ENCODE measurements at places on chromosomes 2 and 18. TPM values are rescaled to one million over a fixed set of nuclear protein-coding genes. Genes with fewer than 3 reads are reported as not detected.

The DPP4 gene
- total RNA-seq, result 3.6 TPM

The DNAH7 gene
- 0.23 TPM for total RNA-seq

The PSD4 gene
- 2.3 TPM for total RNA-seq

The IL1B gene
- not detected for total RNA-seq

The CD302 gene
- 2.5 TPM for total RNA-seq

Measured in WTC11 (cell line).